ENCODE measurements at places on chromosomes 1 and 21.

DNA sequence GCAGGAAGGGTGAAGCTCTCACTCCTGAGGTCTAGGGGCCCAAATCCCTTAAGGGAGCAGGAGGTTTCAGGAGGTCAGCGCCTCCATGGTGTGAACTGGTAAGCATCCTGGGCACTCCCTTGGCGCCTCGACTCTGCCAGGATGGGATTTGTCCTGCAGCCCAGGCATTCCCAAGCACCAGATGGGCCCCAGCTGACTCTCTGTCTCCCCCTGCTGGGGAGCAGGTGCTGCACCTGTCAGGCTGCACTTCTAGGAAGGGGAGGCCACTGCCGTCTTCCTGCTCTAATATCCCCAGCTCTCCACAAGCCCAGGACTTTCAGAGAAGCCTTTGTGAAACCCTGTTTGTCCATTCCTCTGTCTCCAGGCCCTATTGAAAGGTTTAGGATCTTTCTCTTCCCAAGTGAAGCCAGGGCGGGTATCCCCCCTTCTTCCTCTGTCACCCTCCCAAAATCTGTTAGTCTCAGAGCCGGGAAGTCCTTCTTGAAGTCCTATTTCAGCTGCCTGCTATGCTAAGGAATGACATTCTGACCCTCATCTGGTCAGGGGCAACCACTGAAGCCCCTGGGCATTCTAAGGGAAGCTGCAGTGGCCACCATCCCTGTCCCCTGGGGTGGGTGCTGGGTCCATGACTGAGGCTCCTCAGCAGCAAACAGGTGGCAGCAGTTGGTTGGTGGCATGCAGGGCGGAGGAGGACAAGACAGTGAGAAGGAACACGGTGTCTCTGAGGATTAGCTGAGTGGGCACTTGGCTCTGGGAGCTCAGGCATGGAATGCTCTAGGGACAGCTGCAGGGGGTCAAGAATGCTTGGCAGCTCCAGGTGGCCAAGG is 3.2 kb downstream of the MYBPH start:
- DNase-seq: no peak

DNA sequence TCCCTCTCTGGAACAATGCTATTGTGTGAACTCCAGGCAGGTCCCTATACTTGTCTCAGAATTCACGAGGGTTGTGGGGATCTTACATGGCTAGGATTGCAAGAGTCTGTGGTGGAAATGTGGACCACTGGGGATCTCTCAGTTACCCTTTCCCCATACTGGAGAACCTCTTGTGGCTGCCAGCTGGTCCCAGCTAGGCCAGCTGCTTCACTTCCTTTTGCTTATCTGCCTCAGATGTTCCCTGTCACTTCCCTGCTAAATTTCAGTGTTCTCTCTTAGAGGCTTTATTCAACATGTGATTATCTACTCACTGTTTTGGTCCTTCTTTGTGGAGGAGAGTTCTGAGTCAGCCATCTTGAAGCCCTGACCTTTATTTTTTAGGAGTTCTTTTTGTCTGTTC is 75.9 kb upstream of the SAMD13 start:
- no peak for DNase-seq

GRCh38 chr1:246814890-246815289 is 90.7 kb downstream of the SCCPDH start:
- DNase-seq: no peak

DNA sequence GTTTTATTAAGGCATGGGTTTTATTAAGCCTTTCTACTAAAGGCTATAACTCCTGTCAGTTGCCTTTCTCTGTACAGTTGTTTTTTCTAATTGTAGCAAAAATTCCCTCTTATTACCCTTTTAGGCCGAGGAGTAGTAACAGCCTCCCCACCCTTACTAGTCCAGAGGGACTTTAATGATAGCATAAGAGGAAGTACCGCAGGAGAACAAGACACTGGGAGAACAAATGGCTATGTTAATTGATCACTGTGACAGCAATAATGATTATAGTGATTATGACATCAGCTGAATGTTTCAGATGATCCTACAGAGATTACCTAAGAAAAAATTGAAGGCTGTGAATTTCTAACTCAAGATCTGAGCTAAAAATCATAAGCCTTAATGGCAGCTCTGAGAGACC is 383.0 kb upstream of the PTBP2 start:
- DNase-seq: no peak

DNA sequence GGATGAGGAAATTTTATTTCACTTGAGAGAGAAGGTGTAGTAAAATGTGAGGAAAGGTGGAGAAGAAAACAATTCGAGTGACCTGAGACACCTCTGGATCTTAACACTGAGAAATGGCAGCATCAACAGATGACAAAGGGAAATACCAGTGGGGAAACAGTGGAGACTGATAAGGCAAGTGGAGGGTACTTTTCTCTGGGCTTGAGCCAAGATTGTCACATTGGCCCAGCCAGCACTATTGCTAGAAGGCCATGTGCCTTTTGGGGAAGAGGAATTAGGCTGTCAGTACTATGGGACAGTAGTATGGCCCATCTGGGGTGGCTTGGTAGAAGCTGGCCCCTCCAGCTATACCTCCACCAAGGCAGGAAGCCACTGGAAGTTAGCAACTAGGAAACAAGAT is 8.4 kb downstream of the SYPL2 start:
- no peak for DNase-seq

DNA sequence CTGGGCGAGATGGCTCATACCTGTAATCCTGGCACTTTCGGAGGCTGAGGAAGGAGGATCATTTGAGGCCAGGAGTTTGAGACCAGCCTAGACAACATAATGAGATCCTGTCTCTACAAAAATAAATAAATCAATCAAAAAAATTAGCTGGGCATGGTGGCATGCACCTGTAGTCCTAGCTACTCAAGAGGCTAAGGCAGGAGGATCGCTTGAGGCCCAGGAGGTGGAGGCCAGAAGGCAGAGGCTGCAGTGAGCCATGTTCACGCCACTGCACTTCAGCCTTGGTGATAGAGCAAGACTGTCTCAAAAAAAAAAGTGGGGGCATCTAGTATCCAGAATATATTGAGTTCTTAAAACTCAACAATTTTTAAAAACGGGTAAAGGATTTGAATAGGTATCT is 6.0 kb downstream of the TUT4 start:
- DNase-seq: no peak

GRCh38 chr21:18157406-18157805 is 87.2 kb upstream of the CHODL start:
- DNase-seq: no peak

GRCh38 chr1:19327736-19328135 is 15.6 kb downstream of the SLC66A1 start:
- DNase-seq: no peak

- no peak for DNase-seq
Measured at GRCh38 chr1:58780836-58781452, 2.9 kb downstream of the JUN start.

GRCh38 chr1:101697072-101697471 is 299.7 kb downstream of the OLFM3 start:
- DNase-seq: no peak

DNA sequence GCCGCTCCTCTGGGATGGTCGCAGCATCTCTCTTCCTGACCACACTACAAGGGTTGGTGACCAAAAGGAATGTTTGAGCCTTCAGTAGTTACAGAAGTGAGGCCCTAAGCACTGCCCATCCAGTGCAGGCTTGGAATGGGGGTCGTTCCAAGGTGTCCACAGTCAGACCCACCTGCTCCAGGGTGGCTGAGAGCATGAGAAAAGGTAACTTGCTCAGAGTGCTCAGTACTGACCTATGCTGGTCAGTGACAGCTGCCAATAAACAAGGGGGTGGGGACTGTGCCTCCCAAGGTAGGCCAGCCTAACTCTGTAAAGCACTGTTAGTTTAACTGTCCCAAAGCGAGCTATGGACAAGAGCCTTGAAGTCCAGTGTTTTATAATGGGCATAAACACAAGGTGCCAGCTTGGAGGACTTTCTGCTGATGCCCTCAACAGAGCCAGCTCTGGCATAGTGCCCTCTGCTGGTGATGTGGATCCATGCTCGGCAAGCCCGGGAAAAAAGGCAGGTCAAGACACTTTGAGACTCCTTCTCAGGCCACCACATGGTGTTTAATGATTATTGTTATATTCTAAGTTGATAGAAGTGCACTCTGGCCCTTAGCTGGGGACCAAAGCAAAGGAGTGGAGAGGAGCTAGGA is 78.1 kb upstream of the DNAH14 start:
- peak; percentile 2 for DNase-seq

DNA sequence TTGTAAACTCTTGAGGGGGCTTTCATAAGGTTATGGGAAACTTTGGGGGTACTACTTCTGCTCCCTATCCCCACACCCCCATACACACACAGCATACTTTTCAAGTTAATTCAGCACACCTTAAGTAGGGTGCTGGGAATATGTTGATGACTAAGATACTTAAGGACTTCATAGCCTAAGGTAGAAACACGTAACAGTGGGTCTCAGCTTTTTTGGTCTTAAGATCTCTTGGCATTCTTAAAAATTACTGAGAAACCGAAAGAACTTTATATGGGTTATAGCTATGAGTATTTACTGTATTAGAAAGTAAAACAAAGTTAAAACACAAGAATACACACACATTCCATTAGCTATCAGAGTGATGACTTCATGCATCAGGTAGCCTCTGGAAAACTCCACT is 2.1 kb downstream of the OTUD3 start:
- no peak for DNase-seq

- DNase-seq: no peak
Measured at GRCh38 chr1:35717911-35718476, 690 bp downstream of the C1orf216 start.

DNA sequence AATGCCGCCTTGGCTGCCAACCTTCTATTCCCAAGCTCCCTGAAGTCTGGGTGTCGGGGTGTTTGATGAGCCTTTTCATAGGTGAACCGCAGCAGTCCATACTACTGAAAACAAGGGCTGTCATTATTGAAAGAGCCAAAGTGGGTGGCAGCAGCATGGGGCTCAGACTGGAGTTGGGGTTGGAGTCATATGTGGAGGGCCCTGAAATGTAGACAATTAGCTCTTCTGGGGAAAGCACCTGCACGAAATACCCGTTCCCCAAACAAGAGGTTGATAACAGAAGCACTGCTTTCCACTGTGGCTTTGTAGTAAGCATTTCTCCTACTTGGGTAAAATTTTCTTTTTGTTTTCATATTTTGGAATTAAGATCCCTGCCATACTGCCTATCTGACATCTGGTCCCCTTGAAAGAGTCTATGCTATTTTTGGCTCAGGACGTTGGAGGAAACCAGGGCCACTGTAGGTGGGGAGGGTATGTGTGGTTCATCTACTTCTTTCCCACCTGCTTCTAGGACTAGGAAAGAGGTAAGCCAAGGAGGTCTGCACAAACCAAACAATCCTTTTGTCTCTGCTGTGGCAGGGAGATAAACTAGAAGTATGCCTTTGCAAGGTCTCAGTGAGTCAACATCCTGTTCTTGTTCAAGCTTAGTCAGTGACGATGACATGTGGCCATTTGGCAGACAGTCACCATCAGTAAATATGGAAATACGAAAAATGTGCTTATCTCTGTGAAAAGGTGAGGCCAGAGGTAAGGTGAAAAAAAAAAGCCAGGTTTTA is 197.0 kb upstream of the UBE2U start:
- DNase-seq: no peak

DNA sequence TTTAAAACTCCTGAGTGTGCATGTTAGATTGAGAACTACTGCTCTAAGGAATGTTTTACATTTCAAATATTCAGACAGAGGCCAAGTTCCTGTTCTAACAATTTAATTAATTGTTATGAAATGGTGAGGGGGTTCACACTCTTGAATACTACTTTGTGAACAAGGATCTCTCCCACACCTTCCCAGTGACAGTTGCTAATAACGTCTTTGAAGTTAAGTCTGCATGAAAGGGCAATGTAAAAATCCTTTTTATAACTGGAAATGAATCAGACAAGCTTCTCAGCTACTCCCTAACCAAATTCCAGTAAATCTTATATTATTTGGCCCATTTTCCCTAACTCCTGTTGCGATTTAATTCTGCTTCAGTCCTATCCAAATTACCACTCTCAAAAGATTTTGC is 828.5 kb upstream of the ADAMTS5 start:
- no peak for DNase-seq

DNA sequence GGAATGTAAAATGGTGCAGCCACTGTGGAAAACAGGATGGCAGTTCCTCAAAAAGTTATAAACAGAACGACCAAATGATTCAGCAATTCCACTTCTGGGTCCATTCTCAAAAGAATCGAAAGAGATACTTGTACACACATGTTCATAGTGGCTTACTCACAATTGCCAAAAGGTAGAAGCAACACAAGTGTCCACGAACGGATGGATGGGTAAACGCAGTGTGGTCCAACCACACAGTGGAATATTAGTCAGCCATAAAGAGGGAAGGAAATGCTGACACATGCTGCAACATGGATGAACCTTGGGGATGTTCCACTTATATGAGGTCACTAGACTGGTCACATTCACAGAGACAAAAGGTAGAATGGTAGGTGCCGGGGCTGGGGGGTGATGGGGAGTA is 5.3 kb downstream of the KRTAP10-1 start:
- no peak for DNase-seq

GRCh38 chr1:206002871-206003801 is at the start of gene RAB7B:
Gene RAB7B (minus strand): TSS chr1:206003395. CDS start chr1:205994135, 9,260 bp downstream.
- DNase-seq: no peak

GRCh38 chr1:46822248-46822826 is 23.5 kb downstream of the CYP4B1 start:
- DNase-seq: no peak

GRCh38 chr1:17162941-17163340 is 42.0 kb upstream of the PADI1 start:
- DNase-seq: no peak

- no peak for DNase-seq
Measured at GRCh38 chr1:18939398-18940302, 16.8 kb downstream of the IFFO2 start.

DNA sequence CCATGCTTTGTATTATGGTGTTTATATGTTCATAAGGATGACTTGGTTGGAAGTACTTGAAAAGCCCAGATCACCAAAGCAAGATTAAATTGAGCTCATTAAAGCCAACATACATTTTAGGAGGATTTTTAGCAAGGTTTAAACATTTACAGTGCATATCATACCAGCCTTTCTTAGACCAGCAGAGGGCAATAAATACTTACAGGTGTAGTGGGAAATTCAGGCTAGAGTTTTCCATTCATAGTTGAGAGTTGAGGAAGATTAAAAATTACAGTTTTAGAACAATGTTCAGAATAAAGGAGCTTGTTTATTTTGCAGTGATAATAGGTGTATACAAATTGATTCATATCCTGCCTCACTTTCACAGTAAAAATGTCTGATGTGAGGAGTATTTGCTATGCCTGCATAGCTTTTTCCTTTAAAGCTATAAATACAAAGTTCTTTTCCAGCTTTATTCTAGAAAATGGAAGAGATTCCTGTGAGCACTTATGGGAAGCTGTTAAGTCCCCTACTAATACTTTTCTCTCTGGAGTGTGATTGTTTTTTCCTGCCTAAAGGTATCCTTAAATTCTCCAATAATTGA is 35.3 kb downstream of the DTL start:
- no peak for DNase-seq

- DNase-seq: no peak
Measured at GRCh38 chr1:178024504-178024903, 54.6 kb upstream of the SEC16B start.

- DNase-seq: no peak
Measured at GRCh38 chr1:29984862-29985605, 738.4 kb downstream of the MATN1 start.

- no peak for DNase-seq
Measured at GRCh38 chr1:4430406-4431365, 223.7 kb upstream of the AJAP1 start.

Data from T-helper 22 cell (primary cell).